ENCODE measurements at places on chromosomes 4 and X. TPM values are rescaled to one million over a fixed set of nuclear protein-coding genes. Genes with fewer than 3 reads are reported as not detected.

SHOX gene
- not detected for total RNA-seq

ADGRG2 gene
- 0.21 TPM for total RNA-seq

UGT8 gene
- total RNA-seq, result 0.08 TPM

GPC4 gene
- total RNA-seq, result 18.9 TPM

- H3K4me1 ChIP-seq, result peaks cover 4% of the 10 kb centered on the region
- no peak for DNase-seq
- no peak overlapping the region for H3K4me3 ChIP-seq
Observed at GRCh38 chr4:81032771-81033684, 2.5 kb downstream of the BMP3 start.

DNA sequence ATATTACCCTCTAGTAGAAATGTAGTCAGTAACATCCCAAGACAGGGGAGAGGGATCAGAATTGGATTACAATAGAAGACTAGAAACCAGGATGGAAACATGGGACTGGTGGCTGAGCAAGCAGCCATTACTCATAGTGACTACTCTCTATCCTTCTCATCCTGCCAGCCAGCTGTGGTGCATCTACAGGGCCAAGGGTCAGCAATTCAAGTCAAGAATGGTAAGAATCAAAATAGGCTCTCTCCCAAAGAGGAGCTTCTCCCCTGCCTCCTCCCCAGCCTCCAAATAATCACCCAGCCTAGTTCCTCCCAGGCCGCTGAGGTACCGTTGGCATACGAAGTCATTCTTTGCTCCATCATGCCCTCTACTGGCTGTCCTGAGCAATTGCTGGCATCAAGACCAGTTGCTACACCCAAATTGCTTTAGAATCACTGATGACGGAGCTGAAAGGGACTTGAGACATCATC lies 19.4 kb downstream of the AWAT2 start:
- DNase-seq, result no peak
- H3K4me1 ChIP-seq, result no peaks in the 10 kb centered on the region
- no peak overlapping the region for H3K4me3 ChIP-seq
- H3K36me3 ChIP-seq, result no peaks in the 10 kb centered on the region
- peaks cover 35% of the 10 kb centered on the region for H3K27me3 ChIP-seq

- H3K36me3 ChIP-seq, result no peaks in the 10 kb centered on the region
- no peak overlapping the region for H3K4me3 ChIP-seq
- no peak for DNase-seq
Observed at GRCh38 chr4:177161781-177162180, 147.9 kb upstream of the NEIL3 start.

- DNase-seq, result no peak
- H3K4me1 ChIP-seq, result no peaks in the 10 kb centered on the region
- no peaks in the 10 kb centered on the region for H3K27me3 ChIP-seq
- H3K27ac ChIP-seq, result no peak overlapping the region
- H3K4me3 ChIP-seq, result no peak overlapping the region
Observed at GRCh38 chrX:44232081-44232480, 111.4 kb downstream of the EFHC2 start.

DNA sequence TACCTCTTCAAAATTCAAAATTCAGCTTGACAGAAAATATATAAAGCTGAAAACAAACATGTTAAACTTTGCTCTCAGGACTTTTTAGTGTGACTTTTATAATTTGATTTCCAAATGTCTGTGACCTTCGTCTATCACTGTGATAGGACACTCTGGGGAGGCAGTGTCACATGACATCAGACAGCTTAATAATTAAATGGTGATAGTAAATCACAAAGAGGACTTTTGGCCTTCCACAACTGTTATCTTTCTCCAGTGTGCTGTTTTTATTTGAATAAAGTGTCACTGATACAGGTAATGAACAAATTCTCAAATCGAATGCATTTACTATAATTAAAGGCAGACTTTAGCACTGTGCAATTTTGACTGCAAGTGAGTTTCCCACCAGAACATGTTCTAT lies 83.1 kb downstream of the MID1 start:
- no peak for DNase-seq
- H3K27me3 ChIP-seq, result no peaks in the 10 kb centered on the region
- no peaks in the 10 kb centered on the region for H3K4me1 ChIP-seq
- no peak overlapping the region for H3K27ac ChIP-seq
- no peaks in the 10 kb centered on the region for H3K36me3 ChIP-seq

DNA sequence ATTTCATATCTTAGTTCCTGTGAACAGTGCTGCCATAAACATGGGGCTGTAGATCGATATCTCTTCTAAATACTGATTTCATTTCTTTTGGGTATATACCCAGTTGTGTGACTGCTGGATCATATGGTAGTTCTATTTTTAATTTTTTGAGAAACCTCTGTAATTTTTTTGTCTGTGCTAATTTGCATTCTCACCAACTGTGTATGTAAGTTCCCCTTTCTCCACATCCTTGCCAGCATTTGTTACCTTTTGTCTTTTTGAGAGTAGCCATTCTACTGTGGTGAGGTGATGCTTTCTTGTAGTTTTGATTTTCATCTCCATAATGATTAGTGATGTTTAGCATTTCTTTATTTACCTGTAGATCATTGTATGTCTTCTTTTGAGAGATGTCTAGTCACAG lies 2086.5 kb upstream of the TENM3 start:
- no peaks in the 10 kb centered on the region for H3K4me1 ChIP-seq
- H3K27ac ChIP-seq, result no peak overlapping the region
- DNase-seq, result no peak

DNA sequence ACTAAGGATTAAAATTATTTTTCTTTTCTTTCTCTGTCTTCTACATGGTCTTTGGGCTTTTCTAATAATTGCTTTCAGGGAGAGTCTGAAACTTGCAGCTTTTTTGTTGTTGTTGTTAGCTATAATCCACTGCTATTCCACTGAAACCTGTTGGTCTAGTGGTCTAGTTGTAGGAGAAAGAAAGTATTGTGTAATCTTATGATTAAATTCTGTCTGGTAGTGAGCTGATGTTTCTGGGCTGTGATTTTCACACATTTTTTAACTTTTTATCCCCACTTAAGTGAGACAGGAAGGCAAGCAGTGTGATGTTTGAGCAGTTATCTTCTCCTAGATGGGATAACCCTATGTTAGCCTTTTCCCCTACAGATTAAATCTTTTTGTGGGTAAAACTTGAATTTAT lies 825.2 kb downstream of the PCDH7 start:
- no peak overlapping the region for H3K4me3 ChIP-seq
- DNase-seq, result no peak
- H3K27me3 ChIP-seq, result no peaks in the 10 kb centered on the region
- H3K36me3 ChIP-seq, result no peaks in the 10 kb centered on the region

DNA sequence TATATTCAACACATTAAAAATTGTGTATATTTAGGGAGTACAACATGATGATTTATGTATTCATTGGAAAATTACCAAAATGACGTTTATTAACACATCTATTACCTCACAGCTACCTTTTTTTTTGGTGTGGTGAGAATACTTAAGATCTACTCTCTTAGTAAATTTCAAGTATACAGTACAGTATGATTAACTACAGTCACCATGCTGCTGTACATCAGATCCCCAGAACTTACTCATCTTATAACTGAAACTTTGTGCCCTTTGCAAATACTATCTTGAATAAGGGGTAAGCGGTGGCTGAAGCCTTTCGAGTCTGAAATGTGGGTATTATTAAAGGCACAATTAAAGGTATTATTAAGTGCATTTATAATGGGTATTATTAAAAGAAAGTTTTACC lies 976 bp downstream of the PHKA1 start:
- no peaks in the 10 kb centered on the region for H3K4me1 ChIP-seq
- no peaks in the 10 kb centered on the region for H3K36me3 ChIP-seq
- H3K27ac ChIP-seq, result peak overlapping the region; percentile 76
- no peaks in the 10 kb centered on the region for H3K27me3 ChIP-seq

DNA sequence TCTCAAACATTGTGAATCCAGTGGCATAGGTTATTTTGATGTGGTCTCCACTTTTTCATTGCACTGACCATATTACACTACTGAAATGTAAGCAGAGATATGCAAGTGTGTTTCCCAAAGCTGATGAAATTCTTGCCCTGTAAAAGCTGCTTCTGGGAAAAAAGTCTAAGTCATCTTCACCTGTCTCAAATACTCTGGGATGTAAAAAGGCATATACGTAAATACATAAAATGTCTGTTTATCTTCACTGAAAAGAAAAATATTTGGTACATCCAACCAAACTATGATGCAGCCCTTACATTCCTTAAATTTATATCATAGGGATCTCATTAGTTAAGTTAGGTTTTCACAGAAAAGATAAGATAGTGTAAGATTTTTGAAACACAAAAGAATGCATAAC lies 7.9 kb downstream of the KDR start:
- H3K27ac ChIP-seq, result no peak overlapping the region
- no peaks in the 10 kb centered on the region for H3K4me1 ChIP-seq
- DNase-seq, result no peak
- H3K36me3 ChIP-seq, result no peaks in the 10 kb centered on the region
- H3K27me3 ChIP-seq, result no peaks in the 10 kb centered on the region

- H3K36me3 ChIP-seq, result no peaks in the 10 kb centered on the region
- no peaks in the 10 kb centered on the region for H3K27me3 ChIP-seq
- no peaks in the 10 kb centered on the region for H3K4me1 ChIP-seq
- DNase-seq, result no peak
- H3K4me3 ChIP-seq, result no peak overlapping the region
- H3K27ac ChIP-seq, result no peak overlapping the region
Observed at GRCh38 chr4:79266136-79266535, 59.7 kb downstream of the NAA11 start.

- no peaks in the 10 kb centered on the region for H3K36me3 ChIP-seq
- no peak overlapping the region for H3K4me3 ChIP-seq
- DNase-seq, result no peak
- no peaks in the 10 kb centered on the region for H3K27me3 ChIP-seq
- no peak overlapping the region for H3K27ac ChIP-seq
- H3K4me1 ChIP-seq, result no peaks in the 10 kb centered on the region
Observed at GRCh38 chr4:30005995-30006394, 714.2 kb upstream of the PCDH7 start.

DNA sequence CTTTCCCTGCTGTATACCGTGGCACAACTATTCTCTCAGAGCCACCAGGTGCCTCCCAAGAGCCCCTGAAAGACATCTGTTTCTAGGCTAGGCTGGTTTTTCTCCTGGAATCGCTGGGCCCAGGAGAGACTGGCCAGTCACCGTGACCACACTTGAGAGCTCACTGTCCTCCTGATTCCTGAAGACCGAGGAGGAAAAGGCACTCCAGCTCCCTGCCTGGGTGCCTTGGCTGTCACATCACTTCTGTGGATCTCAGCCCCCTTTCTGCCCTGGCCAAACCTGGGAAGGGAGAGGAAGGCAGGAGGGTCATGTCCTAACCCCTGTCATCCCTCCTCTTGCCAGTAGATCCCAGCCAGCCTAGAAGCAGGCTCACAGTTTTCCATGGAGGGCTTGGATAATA lies 54.7 kb upstream of the LAS1L start:
- no peaks in the 10 kb centered on the region for H3K4me1 ChIP-seq
- no peak for DNase-seq
- H3K36me3 ChIP-seq, result no peaks in the 10 kb centered on the region
- H3K4me3 ChIP-seq, result no peak overlapping the region

GRCh38 chrX:9153300-9153699 lies 119.4 kb upstream of the FAM9B start:
- H3K4me1 ChIP-seq, result no peaks in the 10 kb centered on the region
- no peaks in the 10 kb centered on the region for H3K36me3 ChIP-seq
- peaks cover 2% of the 10 kb centered on the region for H3K27me3 ChIP-seq

DNA sequence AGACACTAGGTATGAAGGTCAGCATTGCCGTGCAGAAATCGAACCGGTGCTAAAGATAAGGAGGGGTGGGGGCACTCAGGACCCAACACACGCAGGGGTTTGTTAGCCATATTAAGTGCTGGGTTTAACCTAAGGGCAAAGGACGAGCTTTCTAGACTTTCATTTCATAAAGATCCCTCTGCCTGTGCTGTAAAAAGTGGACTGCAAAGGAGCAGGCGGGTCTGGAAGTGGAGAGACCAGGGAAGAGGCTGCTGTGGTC lies 1.3 kb downstream of the CASP3 start:
- no peaks in the 10 kb centered on the region for H3K36me3 ChIP-seq
- H3K4me3 ChIP-seq, result peak overlapping the region; percentile 91
- H3K27ac ChIP-seq, result peak overlapping the region; percentile 99

- no peaks in the 10 kb centered on the region for H3K4me1 ChIP-seq
- H3K36me3 ChIP-seq, result peaks cover 23% of the 10 kb centered on the region
- no peak for DNase-seq
- no peak overlapping the region for H3K4me3 ChIP-seq
- no peaks in the 10 kb centered on the region for H3K27me3 ChIP-seq
Observed at GRCh38 chr4:98430708-98431403, 169.7 kb downstream of the RAP1GDS1 start.

GRCh38 chrX:153029875-153030274 lies 26.4 kb upstream of the PNMA3 start:
- H3K27me3 ChIP-seq, result no peaks in the 10 kb centered on the region
- H3K4me3 ChIP-seq, result no peak overlapping the region
- no peak for DNase-seq
- no peak overlapping the region for H3K27ac ChIP-seq
- no peaks in the 10 kb centered on the region for H3K36me3 ChIP-seq

DNA sequence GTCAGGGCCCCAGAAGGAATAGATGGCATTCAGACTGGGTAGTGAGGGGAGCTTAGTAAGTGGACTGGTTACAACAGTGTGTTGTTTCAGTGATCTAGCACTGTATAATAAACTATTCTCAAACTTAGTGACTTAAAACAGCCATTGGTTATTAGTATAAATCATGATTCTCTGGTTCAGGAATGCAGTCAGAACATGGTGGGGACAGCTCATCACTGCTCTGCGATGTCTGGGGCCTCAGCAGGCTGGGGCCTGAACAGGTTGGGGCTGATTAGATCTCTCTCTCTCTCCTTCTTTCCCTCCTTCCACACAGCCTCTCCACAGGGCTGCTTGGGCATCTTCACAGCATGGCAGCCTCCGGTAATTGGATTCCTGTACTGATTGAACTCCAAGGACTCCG lies 160.4 kb downstream of the GATB start:
- no peak for DNase-seq
- H3K27ac ChIP-seq, result no peak overlapping the region
- H3K36me3 ChIP-seq, result peaks cover 6% of the 10 kb centered on the region
- H3K27me3 ChIP-seq, result no peaks in the 10 kb centered on the region

DNA sequence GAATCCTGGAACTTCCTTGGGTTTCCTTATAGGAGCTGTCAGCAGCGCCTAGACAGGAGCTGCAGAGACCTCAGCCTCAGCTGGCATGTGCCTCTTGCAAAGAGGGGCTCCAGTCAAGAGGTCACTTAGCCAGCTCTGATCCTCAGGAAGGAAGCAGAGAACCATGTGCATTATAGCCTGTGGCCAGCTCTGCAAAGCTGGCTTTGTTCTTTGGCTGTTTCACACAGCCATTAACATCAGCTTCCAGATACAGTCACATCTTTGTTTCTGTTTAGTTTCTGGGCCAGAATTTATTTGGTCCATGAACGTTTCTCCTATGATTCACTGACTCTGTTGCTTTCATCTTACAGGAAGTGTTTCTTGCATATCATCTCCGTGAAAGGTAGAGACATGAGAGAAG lies 92.4 kb downstream of the CC2D2A start:
- H3K36me3 ChIP-seq, result peaks cover 26% of the 10 kb centered on the region
- no peaks in the 10 kb centered on the region for H3K4me1 ChIP-seq
- no peaks in the 10 kb centered on the region for H3K27me3 ChIP-seq
- DNase-seq, result no peak
- no peak overlapping the region for H3K4me3 ChIP-seq

GRCh38 chr4:63049278-63049677 lies 1360.0 kb downstream of the TECRL start:
- H3K4me3 ChIP-seq, result no peak overlapping the region
- DNase-seq, result no peak
- H3K27ac ChIP-seq, result no peak overlapping the region

GRCh38 chrX:26952213-26952612 lies 510.9 kb downstream of the PPP4R3C start:
- no peak overlapping the region for H3K27ac ChIP-seq
- DNase-seq, result no peak
- no peaks in the 10 kb centered on the region for H3K27me3 ChIP-seq
- no peaks in the 10 kb centered on the region for H3K36me3 ChIP-seq
- no peaks in the 10 kb centered on the region for H3K4me1 ChIP-seq
- no peak overlapping the region for H3K4me3 ChIP-seq

Data from psoas muscle (tissue), 8 donors.